ENCODE measurements at places on chromosomes 11 and 22. TPM values are rescaled to one million over a fixed set of nuclear protein-coding genes. Genes with fewer than 3 reads are reported as not detected.

DNA sequence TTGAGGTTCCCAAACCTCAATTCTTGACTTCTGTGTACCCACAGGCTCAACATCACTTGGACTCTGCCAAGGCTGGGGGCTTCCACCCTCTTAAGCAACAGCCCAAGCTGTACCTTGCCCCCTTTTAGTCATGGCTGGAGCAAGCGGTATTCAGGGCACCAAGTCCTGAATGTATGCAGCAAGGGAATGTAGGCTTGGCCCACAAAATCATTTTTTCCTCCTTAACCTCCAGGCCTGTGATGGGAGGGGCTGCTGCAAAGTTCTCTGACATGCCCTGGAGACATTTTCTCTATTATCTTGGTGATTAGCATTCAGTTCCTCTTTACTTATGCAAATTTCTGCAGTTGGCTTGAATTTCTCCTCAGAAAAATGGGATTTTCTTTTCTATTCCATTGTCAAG lies 4.9 kb upstream of the OR5L1 start:
- DNase-seq, result no peak

- no peak for DNase-seq
These were observed 81.3 kb upstream of the TP53I11 start for GRCh38 chr11:45031912-45032519.

GRCh38 chr11:57131080-57131790 lies 50.5 kb upstream of the LRRC55 start:
- peak; percentile 50 for DNase-seq

- no peak for DNase-seq
These were observed 92.8 kb downstream of the MED15 start for GRCh38 chr22:20600137-20600673.

DNA sequence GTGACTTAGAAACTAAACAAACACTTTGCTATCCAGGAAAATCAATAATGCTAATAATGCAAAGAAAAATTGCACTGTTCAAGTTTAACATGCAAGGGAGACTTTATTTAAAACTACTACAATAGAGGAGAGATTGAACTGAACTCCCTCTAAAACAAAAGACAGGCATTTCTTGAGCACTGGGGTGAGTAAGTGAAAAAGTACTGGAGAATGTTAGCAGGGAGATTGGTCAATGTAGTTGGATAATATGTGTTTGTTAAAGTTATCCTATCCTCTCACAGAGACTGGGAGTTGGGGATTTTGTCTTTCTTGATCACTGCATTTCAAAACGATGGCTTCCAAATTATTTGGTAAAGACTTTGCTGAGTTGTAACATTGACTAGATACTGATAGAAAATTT lies 77.6 kb downstream of the LUZP2 start:
- DNase-seq, result no peak

GRCh38 chr11:46181843-46182424 lies 60.7 kb upstream of the PHF21A start:
- no peak for DNase-seq

DNA sequence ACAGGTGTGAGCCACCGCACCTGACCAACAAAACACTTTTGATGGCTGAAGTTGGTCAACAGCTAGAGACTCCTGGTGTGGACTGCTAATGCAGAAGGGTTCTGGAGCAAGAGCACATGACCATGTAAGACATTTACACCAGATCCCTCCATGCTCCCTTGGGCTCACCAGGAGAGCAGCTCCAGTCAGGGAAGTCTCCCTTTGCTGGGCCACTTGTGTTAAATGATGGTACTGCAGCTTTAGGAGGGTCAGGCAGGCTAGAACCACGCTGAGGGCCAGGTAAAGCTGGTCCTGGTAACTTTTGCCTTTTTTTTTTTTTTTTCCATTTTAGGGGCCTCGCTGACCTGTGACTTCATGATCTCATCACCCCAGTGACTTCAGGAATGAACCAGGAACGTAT lies 146.4 kb downstream of the FBXO7 start:
- no peak for DNase-seq

DNA sequence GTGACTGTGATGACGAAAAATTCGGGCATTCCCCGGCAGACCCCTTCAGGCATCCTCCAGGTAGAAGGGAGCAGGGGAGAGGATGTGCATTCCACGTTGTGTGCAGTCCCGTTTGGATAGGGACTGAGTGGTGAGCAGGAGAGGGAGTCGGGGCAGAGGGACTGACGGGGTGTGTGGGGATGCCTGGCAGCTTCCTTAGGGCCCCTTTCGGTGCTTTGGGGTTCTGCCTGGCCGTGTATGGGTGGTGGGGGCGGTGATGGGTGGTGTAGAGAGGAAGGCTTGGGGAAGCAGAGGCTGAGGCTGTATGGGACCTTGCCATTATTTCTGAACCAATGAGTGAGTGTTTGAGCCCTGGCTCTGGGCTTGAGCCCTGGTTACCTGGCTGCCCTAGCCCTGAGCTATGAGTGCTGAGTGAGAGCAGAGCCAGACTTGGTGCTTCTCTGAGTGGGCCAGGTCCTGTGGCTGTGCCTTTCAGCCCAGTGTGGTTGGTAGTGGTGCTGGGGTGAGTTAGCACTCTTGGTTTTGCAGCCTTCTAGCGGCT lies 914 bp downstream of the INPPL1 start:
- no peak for DNase-seq

DNA sequence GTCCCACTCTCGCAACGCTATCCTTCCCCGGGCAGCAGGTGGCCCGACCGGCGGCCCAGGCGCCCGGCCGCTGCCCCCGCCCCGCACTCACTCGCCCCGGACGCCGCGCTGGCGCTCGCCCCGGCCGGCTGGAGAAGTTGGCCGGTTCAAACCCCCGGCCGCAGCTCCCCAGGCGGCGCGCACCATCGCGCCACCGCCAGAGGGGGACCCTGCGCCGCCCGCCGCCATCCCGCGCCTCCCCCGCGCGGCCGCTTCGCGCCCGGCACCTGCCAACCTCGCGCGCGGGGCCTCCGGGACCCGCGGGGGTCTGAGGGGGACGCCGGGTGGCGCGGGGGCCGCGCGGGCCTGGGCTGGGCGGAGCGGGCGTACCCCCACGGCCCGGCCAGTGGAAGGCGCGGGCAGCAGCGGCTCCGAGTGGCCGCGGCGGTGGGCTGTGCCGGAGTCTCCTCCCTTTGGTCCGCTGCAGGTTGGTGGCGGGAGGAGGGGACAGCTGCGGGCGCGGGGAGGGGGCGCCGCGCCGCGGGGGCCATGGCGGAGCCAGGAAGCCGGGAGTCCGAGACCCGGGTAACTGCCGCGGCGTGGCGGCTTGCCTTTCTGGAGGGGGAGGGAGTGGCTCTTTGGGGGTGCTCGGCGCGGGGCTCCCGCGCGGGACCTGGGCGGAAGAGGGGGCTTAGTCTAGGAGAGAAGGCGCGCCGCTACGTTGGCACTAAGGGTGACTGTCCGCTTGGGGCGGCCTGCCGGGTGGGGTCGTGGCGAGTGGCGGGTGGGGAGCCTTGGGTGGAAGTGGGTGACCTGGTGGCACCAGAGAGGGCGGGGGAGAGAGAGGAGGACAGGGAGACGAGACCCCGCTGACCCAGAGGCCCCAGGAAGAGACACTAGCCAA lies at the start of the genes MPST and TST:
TSS of gene MPST (plus strand) at position 434 of the 883 bp plus-strand sequence. CDS start at position 529, 95 bp downstream.
TSS of gene TST (minus strand) at position 139 of the 883 bp plus-strand sequence. CDS start 715 bp downstream, outside the sequence.
- DNase-seq, result peak; percentile 87

DNA sequence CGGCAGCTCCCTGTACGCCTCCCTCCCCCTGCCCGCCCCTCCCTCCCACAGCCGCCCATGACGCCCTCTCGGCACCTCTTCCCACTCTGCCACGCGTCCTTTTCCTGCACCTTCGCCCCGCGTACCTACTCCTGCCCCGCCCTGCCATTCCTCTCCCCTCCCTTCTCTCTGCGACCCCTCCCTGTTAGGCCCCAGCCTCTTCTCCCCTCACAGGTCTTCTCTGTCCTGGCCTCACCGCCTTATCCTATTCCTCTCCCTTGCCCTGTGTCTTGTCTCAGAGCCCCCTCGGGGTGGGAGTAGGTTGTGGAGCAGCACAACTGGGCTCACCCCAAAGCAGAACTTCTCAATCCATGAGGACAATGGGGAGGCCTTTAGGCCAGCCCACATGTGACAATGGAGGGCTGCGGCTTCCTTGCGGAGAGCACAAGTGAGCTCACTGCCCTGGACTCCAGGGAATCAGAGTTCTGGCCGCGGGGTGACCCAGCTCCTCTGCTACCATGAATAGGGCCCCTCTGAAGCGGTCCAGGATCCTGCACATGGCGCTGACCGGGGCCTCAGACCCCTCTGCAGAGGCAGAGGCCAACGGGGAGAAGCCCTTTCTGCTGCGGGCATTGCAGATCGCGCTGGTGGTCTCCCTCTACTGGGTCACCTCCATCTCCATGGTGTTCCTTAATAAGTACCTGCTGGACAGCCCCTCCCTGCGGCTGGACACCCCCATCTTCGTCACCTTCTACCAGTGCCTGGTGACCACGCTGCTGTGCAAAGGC lies 539 bp downstream of the SLC35C1 start:
- DNase-seq, result no peak

GRCh38 chr11:27409049-27409448 lies 46.0 kb upstream of the CCDC34 start:
- no peak for DNase-seq

DNA sequence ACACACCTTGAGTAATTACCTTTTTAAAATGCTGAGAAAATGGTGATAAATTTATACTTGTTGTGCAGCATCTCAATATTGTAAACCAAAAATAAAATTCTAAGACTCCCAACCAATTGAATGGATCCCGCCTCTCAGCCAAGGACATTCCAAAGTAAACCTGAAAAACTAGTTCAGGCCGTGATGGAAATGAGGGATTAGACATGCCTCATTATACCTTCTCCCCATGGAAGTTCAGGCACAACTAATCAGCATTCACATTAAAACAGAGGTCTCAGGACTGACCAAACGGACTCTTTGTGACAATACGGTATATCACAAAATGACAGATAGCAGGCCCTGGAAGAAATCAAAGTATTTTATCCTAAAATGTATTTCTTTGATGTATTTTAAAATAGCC lies 907.4 kb upstream of the RAG2 start:
- no peak for DNase-seq

- no peak for DNase-seq
These were observed 58.3 kb upstream of the EMID1 start for GRCh38 chr22:29147331-29147899.

DNA sequence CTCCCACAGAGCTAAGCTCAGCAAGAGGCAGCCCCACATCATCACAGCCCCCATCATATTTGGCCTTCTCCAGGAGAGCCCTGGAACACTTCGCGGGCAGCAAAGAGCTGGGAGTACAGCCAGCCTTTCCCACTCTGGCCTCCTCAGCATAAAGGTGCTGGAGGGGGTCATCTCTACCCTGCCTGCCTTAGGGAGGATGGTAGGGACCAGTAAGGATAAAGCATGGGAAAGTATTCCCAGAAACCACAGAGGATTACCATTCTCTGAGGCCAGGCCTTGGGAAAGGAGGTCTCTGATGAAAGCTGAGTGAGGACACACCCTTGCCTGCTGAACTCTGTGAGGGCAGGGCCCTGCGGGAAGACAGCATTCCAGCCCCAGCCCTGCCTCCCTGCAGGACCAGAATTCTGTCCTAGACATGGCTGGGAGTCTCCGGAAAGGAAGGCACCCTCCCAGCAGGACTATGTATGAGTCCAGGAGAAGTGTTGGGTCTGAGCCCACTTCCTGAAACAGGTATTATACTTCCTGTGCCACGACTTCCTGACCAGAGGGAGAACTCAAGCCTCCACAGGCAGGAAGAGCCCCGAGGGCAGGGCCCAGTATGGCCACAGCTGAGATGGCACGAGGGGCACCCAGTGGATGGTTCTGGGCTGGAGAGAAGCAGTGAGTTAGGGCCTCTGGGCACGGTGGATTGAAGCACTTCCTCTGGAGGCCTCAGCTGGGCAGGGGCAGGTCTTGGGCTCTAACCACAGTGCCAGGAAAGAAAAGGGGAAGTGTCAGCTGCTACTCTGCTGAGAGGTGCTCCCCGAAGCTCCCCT lies 12.9 kb upstream of the CASTOR1 start:
- no peak for DNase-seq

DNA sequence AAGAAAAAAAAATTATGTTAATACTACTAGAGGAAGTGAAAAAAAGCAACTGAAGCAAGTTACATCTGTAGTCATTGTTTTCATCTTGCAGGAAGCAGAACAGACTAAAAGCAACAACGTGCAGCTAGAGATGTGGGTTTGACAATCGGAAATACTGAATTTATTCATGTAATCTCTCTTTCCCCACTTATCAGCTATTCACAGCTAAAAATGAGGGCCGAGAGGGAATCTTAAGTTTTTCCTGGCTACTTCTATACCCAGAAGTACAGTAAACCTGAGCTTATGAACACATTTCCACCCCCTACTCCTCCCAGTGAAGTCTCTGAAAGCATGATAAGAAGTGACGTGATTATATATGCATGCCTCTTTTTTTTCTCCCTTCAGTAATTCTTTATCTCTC lies 116.5 kb downstream of the SPON1 start:
- DNase-seq, result peak; percentile 14

GRCh38 chr11:86043765-86044503 lies 24.9 kb downstream of the PICALM start:
- no peak for DNase-seq

DNA sequence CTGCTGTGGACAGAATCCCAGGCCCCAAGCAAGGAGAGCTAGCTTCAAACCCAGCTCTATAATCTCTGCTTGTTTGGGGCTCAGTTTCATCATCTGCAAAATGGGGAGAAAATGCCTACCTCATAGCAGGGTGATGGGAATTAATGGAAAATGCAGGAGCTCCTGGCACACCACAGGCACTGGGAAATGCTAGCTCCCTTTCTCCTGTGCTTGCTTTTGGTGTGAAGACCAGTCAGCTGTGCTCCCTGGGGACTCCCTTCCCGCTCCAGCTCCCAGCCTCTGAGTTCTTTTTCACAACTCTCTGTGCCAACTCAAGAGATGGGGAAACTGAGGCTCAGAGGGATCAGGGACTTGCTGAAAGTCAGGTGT lies 8.2 kb upstream of the SERPINH1 start:
- no peak for DNase-seq

DNA sequence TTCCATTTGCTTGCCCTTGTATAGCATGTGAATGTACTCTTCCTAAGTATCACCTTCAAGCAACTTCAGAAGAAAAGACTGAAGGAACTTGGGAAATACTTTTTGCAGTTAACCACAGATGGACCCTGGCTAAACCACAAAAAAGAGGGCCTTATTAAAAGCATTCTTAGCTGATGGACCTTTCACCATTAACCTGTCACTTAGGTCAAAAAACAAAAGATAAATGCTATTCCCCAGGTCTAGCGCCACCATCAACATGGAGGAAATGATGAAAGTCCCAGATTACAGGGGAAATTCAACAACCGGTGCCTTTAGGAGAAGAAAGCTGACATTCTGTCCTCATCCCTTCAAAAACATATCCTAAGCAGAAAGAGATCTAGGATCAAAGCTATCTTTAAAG lies 29.5 kb downstream of the STK33 start:
- DNase-seq, result no peak

GRCh38 chr11:107669191-107669740 lies 42.6 kb downstream of the SLN start:
- no peak for DNase-seq

The GAL3ST1 gene
- 0.13 TPM for total RNA-seq

The DBX1 gene
- not detected for total RNA-seq

The ACER3 gene
- 20.0 TPM for total RNA-seq

The KCNJ1 gene
- total RNA-seq, result 0.13 TPM

The CCDC81 gene
- total RNA-seq, result 0.25 TPM

The NDUFC2 gene
- total RNA-seq, result 82.0 TPM

The TTC36 gene
- 0.76 TPM for total RNA-seq
